Stimulated activated CD8-positive, alpha-beta memory T cell treated with anti-CD3 and anti-CD28 coated beads, Interleukin-4, amount 100 ng/mL, for 48 hours (primary cell): ENCODE measurements at places on chromosomes 5 and 9.
A peak's percentile ranks its signal among the peaks of the same experiment; 100 is the strongest.

- no peak for DNase-seq
These were observed 77.4 kb downstream of the WWC1 start for GRCh38 chr5:168368854-168369253.

DNA sequence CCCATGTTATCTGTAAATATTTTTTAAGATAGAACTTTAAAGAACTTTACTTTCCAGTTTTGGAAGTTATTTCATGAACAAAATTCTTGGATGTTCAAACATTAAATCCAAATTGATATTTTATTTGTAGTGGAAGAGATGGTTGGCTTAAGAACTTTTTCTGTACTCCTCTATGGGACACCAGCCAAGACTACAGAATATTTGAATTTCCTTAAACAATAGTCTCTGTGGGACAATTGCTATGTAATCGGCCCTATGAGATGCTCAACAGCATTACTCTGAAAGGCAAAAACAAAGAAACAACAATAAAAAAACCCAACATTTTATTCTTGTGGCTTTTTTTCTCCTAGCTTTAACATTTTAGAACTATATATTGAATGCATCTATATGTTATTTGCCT lies 289.3 kb downstream of the ARHGEF28 start:
- DNase-seq: no peak

- DNase-seq: peak; percentile 86
These were observed 26.3 kb downstream of the SLC25A25 start for GRCh38 chr9:128094166-128094949.

DNA sequence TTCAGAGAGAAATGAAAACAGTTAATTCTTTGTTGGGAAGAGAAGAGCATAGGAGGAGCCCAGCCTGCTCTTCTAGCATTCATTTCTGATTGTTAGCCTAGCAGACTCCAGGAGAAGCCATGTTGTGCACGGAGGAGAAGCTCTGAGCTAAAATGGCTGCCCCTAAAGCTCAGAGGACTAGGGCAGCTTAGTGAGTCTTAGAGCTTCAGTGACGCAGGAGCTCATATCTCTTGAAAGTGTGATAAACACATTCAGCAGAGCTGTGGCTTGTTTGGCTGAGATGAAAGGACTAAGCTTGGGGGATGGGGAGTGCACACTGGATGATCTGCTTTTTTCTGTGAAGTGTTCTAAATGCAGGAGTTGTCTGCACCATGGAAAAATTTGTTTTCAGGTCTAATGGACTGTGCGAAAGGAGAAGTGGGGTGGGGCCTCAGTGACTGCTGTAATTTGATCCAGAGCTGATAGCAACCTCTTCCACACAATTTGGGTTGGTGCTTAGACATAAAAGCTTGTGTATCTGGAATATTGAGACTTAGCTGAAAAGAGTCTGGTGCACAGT lies 58.5 kb downstream of the ZNF462 start:
- no peak for DNase-seq

GRCh38 chr5:159727167-159727566 lies 189.1 kb upstream of the ADRA1B start:
- DNase-seq: no peak

DNA sequence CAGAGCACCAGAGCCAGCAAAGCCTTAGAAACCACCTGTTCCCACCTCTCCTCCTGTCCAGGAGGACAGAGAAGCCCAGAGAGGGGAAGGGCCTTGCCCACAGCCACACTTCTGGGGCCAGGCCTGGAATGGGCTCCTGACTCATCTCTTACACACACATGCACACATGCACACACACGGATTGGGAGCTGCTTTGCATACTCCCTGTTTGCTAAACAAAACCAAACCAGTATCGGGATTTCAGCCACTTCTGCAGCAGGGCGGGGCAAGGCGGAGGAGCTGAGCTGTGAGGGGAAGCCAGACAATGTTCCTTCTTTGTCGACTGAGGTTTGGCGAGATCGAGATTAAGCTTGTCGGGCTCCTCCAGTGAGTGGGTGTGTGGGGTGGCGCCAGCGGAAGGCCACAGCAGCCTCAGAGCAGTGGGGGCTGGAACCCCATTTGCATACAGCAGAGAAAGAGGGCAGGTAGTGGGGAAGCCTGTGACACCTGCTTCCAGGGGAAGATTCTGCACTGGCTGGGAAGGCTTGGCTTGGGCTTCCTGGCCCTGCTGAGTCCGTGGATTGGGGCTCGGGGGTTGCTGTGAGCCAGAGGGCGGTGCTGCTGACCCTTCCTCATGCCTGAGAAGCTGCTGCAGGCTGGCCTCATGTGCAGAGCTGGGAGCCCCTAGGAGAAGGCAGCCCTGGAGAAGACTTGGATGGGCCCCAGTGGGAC lies 16.1 kb downstream of the GFI1B start:
- peak; percentile 32 for DNase-seq

DNA sequence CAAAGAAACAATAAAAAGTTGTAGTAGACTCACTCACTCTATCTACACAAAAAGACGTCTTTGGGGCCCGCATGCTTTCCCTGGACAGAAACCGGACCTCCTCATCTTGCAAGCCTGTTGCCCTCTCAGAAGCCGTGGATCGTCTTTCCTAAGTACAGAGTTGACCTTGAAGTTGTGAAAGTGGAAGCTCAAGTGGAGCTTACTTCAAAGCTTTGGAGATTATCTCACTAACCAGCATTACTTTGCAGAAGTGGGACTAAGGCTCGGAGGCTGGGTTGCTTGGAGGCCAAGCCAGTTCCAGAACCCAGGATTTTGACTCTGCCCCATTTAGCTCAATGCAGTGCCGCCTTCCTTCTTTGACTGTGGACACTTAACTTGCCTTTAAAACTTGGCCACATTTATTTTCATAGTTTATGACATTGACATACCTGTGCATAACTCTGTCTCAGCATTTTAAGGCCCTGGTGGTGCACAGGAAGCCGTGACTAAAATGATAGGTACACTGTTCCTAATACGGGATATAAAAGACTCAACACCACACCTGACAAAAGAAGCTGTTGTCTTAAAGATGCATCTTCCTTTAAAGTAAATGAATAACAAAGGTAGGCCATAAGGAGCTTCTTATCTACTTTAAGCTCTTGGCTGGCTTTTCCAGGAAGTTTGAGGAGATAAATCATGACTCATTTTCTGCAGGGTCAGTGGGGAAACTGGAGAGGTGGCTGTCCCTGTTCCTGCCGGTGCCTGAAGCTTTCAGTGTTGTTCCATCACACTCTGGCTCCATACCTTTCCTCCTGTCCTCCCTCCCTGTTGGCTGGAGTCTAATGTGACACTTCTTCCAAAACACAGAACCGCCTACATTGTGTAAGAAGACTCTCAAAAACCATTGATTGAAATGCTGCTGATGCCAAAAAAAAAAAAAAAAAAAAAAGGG lies 10.7 kb downstream of the SLC25A25 start:
- DNase-seq: no peak

GRCh38 chr5:105506692-105507277 lies 1944.2 kb upstream of the NUDT12 start:
- DNase-seq: no peak

- no peak for DNase-seq
These were observed 39.3 kb upstream of the CDC42SE2 start for GRCh38 chr5:131224387-131225201.

- DNase-seq: no peak
These were observed 2.9 kb upstream of the LCP2 start for GRCh38 chr5:170300361-170301013.

DNA sequence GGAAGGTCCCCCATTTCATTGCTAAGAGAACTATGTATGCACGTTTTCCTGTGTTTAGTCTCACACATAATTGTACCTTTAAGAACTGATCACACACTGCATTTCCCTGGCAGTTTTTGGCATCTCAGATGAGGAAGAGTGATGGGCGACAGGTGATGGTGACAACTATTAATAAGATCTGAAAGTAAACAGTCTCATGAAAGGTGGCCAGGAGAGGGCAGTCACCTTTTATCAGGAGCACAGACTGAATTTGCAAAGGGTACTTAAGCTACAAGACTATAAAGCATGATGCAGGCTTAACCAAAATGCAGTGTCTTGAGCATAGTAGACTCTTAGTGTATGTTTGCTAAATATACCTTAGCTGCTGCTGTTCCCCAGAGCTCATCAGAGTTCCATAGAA lies 91.5 kb downstream of the GHR start:
- DNase-seq: no peak

GRCh38 chr5:72623936-72624335 lies 116.7 kb upstream of the ZNF366 start:
- DNase-seq: no peak

- no peak for DNase-seq
These were observed 420.4 kb downstream of the CETN3 start for GRCh38 chr5:89988998-89989655.

GRCh38 chr9:4842734-4843133 lies 50.0 kb downstream of the RCL1 start:
- DNase-seq: no peak

DNA sequence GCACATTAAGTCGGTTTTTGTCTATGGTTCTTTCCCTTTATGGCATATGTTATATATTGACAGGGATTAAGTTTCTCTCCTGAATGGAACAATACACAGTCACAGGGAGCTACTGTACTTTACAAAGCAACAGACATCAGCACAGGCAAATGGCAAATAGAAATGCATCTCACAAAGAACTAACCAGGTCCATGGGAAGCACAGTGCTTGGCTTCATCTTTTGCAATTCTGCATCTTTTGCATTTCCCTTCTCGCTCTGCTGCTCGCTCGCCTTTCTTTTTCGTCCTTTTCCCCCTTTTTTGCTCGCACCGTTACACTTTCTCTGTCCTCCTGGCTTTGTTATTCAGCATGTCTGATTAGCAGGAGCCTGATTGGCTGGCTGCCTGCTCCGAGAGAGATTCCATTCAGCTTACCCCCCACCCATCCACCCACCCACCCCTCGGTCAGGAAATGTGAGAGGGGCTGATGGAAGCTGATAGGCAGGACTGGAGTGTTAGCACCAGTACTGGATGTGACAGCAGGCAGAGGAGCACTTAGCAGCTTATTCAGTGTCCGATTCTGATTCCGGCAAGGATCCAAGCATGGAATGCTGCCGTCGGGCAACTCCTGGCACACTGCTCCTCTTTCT lies at the start of gene ADAMTSL1:
TSS of gene ADAMTSL1 (plus strand) at position 502 of the 628 bp plus-strand sequence. CDS start at position 582, 80 bp downstream.
- DNase-seq: no peak

DNA sequence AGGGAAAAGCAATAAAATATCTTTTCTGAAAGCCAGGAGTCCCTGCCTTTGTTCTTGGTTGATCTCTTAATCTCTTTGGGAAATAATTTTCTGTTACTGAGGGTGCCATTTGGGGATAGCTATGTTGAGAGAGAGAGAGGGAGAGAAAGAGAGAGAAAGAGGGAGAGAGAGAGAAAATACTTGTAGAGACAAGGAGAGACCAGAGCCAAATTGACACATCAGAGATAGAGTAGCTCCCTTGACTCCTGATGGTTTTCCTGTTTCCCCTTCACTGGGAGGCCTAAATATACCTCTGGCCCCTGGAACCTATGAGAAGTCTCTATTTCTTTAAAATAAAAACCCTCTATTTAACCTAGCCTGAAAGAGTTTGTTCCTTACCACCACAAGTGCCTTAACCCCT lies 14.9 kb downstream of the CMYA5 start:
- no peak for DNase-seq

GRCh38 chr5:145902421-145902820 lies 29.6 kb upstream of the GRXCR2 start:
- DNase-seq: no peak

DNA sequence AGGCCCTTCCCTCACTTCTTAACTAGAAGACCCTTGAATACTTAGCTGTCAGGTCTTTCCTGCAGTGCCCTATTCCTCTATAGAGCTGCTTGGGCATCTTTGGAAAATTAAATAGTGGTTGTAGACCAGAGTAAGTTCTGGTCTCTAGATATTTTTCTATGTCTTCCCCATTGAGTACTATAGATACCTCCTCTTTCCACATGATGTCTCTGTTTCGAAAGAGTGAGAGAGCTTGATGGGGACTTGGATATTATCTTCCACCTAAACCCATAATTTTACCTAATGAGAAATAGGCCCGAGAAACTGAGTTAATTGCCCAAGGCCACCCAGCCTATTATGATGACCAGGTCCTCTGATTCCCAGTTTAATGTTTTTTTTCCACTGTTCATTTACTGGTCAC lies 40.2 kb downstream of the SPEF2 start:
- no peak for DNase-seq

GRCh38 chr5:161547406-161547737 lies 847 bp upstream of the GABRB2 start:
- no peak for DNase-seq

DNA sequence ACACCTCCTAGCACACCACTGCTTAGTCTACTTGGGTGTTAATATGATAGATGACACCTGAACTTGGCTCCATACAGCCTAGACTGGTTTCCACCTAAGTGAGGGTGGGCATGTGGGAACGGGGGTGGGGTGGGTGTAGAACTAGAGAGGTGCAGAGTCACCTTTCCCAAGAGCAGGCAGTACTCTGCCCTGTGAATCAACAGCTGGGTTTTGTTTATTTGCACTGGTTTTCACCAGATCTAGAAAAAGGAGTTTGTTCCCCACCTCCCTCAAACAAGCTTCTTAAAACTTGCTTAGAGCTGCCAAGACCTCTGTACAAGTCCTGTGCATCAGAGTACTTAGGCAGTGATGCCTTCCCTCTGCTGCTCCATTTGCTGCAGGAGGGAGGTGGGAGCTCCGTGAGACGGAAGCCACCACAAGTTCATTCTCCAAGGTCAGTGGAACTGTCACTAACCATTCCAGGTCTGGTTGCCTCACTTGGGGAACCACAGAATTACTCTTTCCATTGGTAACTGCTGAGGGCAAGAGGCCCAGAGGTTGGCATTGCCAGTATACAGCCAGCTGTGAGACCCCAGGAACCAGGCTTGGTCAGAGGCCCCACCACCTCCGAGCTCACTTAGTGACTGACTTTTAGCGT lies 163.5 kb downstream of the NR3C1 start:
- DNase-seq: no peak

- no peak for DNase-seq
These were observed 61.4 kb upstream of the RANBP6 start for GRCh38 chr9:6076851-6077250.

GRCh38 chr5:111517853-111518501 lies 5.6 kb upstream of the STARD4 start:
- DNase-seq: no peak

DNA sequence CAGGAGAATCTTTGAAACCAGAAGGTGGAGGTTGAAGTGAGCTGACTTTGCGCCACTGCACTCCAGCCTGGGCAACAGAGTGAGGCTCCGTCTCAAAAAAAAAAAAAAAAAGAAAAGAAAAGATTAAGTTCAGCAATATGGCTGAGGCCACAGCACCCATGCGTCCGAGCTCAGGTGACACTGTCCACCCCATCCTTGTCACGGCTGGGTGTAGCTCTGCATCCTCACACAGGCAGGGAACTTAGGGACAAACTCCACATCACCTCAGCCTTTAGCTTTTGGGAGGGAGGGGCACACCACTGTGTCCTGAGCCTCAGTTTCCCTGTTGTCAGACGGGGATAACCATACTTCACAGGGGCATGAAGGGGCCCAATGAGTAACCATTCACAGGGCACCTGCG lies 15.5 kb downstream of the FGD3 start:
- peak; percentile 20 for DNase-seq

DNA sequence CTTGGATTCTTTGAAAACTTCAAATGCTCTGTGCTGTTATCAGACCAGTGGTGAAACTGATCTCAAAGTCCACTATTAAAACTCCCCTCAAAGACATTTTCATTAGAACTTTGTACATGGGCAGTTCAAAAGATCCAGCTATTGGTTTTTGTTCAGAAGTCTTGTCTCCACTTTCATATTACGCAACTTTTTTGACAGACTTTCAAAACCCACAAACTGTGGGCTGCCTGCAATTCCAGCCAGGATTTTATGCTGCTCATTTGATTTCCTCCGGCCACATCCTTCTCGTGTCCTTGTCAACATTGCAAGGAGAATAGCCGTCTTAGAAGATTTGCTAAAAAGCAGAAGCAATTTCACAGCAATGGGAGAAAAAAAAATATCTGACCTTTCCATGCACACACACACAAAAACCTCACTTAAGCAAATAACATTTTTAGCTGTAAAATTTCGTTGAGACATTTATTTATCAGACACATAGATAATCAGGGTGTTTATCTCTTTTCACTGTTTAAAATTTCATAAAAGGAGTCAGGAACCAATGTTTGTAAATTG lies 1990.5 kb downstream of the MAT2B start:
- no peak for DNase-seq
